ENCODE measurements at places on chromosomes 3 and 15. TPM values are rescaled to one million over a fixed set of nuclear protein-coding genes. Genes with fewer than 3 reads are reported as not detected.

SACM1L gene
- total RNA-seq = 77.9 TPM

MYO5C gene
- total RNA-seq = 11.6 TPM

LXN gene
- 49.1 TPM for total RNA-seq

POC1A gene
- 4.2 TPM for total RNA-seq

ECE2 gene
- not detected for total RNA-seq

GPR15 gene
- total RNA-seq = not detected

CELF6 gene
- 1.5 TPM for total RNA-seq

All from urinary bladder (tissue), 4 donors.